ENCODE measurements at places on chromosomes 3 and 15.

DNA sequence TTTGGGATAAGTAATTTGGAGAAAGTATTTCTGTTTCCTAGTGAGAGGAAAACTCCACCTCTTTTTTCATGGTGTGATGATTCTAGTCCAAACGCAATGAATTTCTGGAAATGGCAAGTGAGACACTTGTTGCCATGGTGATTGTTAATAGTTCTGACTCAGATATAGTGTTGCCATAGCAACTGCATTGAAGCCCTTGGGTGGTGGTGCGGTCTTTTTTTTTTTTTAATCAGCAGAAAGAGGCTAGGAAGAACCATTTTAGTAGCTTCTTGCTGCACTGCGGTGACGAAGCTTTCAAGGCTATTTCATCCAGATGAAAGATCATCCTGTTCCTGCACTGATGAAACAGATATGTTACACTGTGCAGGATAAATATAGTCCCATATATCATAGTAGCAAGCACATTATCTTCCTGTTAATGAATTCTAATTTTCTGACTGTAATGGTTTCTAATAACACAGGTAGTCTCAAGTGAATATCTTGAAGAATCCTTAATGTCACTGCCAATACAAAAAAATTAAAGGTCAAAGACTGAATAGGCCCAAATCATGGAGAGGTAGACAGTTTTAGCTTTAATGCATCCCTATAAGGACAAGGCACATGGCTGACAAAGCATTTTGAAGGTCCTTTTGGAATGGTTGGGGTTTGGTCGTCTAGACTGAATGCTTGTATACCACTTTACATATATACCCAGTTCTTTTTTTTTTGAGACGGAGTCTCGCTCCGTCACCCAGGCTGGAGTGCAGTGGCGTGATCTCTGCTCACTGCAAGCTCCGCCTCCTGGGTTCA lies 125.1 kb upstream of the ZBTB20 start:
- DNase-seq, result no peak

DNA sequence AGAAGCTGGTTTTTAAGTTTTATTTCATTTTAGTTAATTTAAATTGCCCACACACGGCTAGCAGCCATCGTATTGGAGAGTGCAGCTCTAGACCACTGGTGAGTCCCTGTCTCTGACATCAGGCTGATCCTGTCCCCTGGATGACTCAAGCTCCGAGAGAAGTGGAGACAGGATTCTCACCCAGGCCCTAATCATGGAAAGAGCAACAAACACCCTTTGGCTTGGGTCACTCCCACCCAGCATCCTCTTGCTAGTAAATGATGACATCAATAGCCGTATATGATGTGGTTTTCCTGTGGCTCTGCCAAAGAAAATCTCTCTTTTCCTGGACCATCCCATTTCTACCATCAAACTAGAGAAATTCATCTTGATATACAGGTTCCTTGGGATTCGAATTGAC lies 182.2 kb downstream of the NTRK3 start:
- no peak for DNase-seq

DNA sequence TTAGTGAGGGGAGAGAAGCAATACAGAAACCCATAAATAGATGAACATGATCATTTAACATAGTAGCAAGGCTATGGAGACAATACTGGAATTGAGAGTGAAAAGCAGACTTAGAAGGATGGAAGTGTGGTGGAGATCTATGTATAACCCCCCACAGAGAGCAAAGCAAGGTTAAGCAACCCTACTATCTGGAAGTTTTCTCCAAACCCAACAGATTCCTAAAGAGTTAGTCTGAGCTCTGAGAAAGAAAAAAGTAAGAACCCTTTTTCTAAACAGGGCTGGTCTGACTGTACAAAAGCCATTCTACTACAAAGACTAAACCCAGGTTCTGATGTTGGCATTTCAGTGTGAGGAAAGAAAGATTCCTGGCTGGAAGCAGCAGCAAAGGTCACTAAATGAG lies 153.2 kb downstream of the WNT5A start:
- no peak for DNase-seq

GRCh38 chr3:47762233-47762632 lies 19.5 kb downstream of the SMARCC1 start:
- no peak for DNase-seq

- no peak for DNase-seq
Measured at GRCh38 chr3:156360963-156361362, 194.0 kb downstream of the SSR3 start.

- no peak for DNase-seq
Measured at GRCh38 chr3:150680562-150680961, 23.2 kb downstream of the ERICH6 start.

GRCh38 chr3:45664578-45664977 lies 24.6 kb upstream of the SACM1L start:
- peak; percentile 25 for DNase-seq

DNA sequence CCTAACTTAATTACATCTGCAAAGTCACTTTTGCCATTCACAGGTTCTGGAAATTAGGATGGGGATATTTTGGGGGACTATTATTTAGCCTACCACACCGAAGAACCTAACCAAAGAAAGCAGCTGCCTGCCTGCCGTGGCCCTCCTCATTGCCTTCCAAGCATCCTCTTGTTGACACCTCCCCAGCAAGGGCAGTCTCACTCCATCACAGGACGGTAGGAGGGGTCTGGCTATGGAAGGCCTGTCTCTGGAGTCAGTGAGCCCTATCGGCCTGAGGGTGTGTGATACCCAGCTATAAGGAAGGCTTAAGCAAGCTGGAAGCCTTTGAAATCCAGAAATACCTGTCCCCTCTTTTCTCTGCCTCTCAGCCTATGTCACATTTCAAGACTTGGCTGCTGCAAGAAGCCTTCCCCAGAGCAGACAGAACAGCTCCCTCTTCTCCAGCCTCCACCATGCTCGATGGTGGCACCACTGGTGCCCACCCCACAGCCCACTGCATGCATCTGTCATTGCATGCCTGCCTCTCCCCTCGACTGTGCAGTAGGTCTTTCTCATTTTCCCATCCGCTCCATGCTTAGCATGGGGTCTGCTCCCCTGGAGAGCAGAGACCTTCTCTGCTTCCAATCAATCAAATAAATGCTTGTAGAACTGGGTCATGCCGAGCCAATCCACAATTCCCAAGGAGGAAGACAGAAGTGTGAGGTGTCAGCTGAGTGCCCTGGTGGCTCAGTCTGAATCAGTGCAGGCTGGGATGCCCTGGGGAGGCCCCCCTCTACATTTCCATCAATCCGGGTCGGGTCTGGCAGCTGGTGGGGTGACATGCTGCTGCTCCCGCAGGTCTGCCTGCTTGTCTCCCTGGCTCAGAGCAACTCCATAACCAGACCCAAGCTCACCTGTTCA lies 23.9 kb upstream of the LOXL1 start:
- no peak for DNase-seq

- no peak for DNase-seq
Measured at GRCh38 chr3:152400887-152401286, 132.2 kb downstream of the MBNL1 start.

GRCh38 chr3:99945328-99945995 lies 127.8 kb downstream of the CMSS1 start:
- no peak for DNase-seq

GRCh38 chr15:95284492-95284891 lies 1046.0 kb upstream of the NR2F2 start:
- DNase-seq, result no peak

DNA sequence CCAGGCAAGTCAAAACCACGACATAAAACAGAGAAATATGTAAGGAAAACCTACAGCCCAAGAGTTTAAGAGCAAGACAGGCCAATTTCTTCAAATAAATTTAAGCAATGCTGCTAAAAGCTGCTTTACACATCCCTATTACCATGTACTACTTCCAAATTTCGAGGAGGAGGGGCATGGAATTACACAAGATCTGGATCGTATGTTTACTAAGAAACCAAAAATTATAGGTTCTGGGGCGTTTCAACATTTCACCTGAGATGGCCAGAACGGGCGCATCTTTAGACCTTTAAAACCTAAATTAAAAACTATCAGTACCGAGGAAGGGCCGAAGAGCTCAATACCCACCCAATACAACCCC lies 664 bp upstream of the NR2C2 start:
- DNase-seq, result no peak

GRCh38 chr3:56251343-56251945 lies 216.8 kb downstream of the ERC2 start:
- DNase-seq, result no peak

GRCh38 chr3:100581650-100582049 lies 27.8 kb upstream of the ADGRG7 start:
- no peak for DNase-seq

DNA sequence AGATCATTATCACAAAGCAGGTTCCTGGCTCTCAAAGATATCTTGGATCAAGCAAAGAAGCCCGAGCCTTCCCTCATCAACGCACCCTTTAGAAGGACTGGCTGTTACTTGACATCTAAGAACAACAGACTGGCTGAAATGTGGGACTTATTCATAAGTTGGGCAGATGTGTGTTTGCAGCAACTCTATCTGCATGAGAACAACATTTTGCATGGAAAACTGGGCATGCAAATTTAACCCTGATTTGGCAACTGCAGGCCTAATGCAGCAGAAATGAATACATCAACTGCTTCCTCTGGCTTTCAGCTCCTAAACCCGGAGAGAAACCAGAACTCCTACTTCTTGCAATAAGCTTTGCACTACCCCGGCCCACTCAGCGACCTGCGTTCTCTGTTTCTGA lies 35.0 kb upstream of the FOXP1 start:
- no peak for DNase-seq

DNA sequence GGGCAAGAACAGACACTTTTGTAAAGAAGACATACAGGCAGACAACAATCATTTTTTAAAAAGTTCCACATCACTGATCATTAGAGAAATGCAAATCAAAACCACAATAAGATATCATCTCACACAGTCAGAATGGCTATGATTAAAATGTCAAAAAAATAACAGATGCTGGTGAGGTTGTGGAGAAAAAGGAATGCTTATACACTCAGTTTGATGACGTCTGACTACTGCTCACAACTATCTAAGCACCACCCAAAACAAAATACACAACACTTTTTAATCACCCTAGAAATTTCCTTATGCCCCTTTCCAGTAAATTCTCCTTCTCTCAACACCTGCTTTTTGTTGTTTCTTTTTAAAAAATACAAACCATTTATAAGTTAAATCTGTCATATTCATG lies 228.8 kb downstream of the ISL2 start:
- no peak for DNase-seq

DNA sequence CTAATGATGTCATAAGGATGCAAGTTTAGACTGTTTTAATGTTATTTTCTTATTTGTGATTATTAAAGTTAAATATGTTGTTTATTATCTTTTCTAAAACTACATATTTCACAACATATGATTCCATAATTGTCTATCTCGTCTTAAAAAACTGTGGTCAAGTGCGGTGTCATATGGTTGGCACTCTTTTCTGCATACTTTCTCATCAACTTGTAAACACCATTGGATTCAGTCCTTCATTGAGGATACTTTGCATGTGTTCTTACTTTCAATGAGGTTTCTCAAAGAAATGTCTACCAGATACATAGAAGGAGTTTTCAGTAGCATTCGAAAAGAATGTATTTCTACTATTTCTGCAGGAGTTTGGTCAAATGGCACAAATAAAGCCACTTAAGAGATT lies 22.0 kb upstream of the ALPK3 start:
- no peak for DNase-seq

DNA sequence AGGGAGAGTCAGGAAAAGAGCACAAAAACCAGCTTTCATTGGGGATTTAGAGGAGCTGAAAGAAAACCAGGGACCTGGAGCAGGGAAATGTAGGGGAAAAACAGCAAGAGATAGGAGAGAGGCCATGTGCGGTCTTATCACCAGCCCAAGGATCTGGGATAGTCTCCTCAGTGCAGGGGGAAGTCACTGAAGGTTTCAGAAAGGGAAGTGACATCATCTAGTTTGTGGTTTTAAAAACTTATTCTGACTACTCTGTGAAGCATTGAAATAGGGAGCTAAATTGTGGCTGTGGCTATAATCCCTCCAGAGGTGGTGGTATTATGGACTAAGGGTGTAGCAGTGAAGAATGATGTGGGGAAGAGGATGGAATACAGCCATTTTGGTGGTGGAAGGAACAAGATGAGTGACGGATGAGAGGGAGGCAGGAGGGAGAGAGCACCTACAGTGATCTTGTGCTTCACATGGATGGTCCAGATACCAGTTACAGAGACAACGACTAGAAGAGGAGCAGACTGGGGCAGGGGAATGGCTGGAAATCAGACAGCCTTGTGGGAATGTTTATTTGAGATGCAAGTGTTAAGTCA lies 72.7 kb downstream of the HMG20A start:
- no peak for DNase-seq

GRCh38 chr3:58116985-58117384 lies 93.8 kb downstream of the DNASE1L3 start:
- no peak for DNase-seq

DNA sequence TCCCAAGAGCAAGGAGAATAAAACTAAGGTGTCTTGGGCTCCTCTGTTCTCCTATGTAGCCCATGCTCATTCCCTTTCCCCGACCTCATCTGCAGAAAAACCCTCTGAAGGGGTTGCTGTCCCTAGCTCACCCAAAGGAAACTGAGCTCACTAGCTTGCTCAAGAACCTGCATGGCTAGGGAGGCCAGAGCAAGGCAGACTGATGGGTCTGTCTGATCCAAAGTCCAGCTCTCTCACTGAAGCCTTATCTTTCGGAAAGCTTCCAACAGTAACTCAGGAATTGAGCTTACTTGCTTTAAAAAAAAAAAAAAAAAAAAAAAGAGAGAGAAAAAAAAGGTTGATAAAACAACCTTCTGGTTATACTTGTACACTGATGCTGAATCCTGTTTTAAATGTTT lies 141.4 kb upstream of the TOPAZ1 start:
- no peak for DNase-seq

GRCh38 chr3:96017556-96017955 lies 796.8 kb upstream of the EPHA6 start:
- DNase-seq, result no peak

DNA sequence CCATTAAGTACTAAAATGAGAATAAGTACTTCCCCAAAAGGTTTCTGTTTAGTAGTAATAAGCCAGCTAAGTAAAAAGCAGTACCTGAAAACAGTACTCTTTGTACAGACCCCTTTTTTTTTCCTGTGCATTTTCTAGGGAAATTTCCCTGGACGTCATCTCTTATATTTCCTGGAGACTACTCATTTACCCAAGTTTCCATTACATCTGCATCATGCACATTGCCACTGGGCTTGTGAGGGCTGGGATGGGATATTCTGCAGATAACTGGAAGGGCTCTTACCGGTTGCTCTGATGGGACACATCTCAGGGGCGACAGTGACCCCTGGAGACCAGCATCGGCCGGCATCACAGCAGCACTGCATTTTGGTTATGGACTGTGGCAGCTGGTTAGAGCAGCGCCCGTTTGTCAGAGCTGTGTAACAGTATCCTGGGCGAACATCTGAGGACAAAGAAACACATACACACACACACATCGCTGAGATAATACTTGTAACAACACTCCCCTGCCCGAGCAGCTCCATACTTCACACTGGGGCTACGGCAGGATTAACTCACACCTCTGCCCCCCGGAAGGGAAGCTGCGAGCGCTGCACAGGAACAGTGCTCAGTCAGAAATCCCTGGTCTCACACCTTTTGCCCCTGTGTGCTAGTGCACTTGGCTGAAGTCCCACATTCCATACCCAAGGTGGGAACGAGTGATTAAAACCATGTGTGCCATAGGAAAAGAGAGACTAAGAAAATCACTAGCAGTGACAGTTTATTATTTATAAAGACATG lies 124.9 kb downstream of the FBN1 start:
- no peak for DNase-seq

GRCh38 chr15:78234515-78235040 lies at the start of gene ACSBG1:
ACSBG1 (minus strand) TSS chr15:78234565; CDS start chr15:78234501, 64 bp downstream.
- DNase-seq, result no peak
